Cardiac fibroblast (primary cell): ENCODE measurements at places on chromosomes 13 and 19.

DNA sequence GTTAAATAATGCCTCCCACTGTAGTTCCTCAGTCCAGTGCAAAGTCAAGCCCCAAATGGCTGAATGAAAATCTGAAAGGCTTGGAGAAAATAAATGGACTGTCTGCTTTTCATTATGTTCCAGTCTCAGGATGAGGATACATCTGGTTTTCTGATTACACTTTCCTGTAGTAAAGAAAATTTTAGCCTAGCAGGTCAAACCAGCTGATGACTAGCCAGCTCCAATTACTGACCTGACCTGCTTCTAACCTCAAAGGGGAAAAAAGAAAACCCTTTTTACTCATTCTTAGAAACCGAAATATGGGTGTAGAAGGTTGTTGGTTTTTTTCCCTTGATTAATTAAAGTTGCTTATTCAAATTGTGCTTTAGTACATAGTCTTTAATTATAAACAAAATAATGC is 418.4 kb downstream of the EFNB2 start:
- DNase-seq = no peak

- no peak for DNase-seq
Observed at GRCh38 chr13:44868397-44868796, 120.9 kb downstream of the NUFIP1 start.

GRCh38 chr13:79659121-79659521 is 178.2 kb downstream of the NDFIP2 start:
- peak; percentile 89 for DNase-seq

GRCh38 chr13:59774491-59774971 is 389.2 kb downstream of the DIAPH3 start:
- DNase-seq = peak; percentile 66

DNA sequence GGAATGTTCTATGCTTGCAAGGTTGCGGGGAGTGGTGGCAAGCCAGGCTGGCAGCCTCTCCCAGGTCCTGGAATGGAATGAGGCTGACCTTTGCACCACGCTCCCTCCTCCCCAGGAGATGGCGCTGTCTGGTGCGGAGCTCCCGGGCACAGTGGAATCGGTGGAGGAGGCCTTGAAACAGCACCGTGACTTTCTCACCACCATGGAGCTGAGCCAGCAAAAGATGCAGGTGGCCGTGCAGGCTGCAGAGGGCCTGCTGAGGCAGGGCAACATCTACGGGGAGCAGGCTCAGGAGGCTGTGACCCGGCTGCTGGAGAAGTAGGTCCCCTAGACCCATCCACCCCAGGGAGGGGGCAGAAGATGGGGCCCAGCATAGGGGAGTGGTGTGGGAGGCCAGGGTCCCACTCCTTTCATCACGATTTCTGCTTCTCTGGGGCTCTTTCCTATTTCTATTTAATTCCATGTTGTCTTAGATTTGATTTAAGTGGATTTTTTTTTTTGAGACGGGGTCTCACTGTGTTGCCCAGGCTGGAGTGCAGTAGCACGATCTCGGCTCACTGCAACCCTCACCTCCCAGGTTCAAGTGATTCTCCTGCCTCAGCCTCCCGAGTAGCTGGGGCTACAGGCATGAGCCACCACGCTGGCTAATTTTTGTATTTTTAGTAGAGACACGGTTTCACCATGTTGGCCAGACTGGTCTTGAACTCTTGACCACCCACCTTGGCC is 53.2 kb upstream of the SHKBP1 start:
- peak; percentile 71 for DNase-seq

- peak; percentile 48 for DNase-seq
Observed at GRCh38 chr13:100589178-100589725, 663 bp upstream of the GGACT start.

- peak; percentile 56 for DNase-seq
Observed at GRCh38 chr13:27036236-27036981, 135.2 kb downstream of the USP12 start.

DNA sequence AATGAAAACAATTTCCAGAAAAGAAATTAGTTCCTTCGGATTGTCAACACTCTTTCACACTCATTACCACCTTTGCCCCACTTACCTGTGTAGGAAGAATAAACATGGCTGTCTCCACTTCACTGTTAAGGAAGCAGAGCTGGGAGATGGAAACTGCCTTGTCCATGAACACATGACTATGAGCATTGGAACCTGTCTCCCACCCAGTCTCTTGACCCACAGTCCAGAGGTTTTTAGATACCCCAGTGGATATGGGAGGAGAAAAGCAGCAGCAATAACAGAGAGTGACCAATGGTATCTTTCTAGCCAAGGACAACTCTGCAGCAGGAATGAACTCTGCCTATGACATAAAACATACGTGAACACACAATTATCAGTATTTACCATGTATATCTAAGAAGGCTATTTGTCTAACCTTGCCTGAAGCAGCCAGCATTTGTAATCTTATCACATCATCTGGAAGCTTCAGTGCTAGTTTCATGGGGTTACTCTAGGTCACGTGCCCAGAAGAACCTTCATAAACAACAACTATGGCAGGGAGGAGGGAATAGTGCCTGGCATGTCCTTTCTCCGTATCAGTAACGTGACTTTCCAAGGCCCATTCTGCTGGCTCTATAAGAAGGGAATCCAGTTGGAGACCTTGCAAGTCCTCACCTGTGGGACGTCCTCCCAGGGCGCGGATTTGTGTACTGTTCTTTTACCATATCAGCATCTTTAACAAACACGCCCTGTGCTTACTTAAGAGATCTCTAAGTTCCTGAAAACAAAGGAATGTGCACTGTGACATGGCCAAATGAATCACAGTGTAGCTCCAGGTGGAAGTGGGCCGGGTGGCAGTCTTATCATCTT is 221.8 kb upstream of the UBL3 start:
- DNase-seq = no peak

DNA sequence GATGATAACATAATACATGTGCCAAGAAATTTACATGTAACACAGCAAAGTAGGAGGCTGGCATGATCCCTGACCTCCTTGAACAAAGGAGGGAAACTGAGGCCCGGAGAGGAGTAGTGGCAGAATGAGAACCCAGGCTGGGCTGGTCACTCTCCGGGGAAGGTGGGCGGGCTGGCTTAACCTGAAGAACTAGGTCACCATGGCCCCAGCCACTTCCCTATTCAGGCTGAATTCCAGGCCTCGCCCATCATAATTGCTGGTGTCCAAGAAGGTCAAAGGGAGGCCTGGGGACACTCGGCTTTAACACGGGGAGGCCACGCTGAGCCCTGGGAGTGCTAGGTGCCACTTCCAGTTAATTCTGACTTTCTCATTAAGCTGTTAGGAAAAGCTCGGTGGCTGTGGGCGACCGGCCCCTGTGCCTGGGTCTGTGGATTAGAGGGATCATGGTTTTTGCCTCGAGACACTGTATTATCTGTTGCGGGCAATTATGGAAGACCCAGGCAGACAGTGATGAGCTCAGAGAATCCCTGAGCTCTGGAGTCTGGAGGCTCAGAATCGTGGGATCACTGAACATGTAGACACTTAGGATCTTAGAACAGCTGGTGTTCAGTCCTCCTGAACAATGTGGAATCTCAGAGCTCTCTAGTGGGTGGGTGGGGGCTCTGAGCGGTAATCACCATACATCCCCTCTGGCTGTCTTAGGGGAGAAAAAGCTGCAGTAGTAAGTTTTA is 5.0 kb upstream of the TINCR start:
- no peak for DNase-seq

DNA sequence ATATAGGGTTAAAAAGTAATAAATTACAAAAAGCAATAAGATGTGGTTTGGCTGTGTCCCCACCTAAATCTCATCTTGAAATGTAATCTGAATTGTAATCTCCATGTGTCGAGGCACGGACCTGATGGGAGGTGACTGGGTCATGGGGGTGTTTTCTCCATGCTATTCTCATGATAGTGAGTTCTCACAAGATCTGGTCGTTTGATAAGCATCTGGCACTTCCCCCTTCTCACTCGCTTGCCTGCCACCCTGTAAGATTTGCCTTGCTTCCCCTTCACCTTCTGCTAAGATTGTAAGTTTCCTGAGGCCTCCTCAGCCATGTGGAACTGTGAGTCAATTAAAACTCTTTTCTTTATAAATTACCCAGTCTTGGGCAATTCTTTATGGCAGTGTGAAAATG is 577.4 kb downstream of the TBC1D4 start:
- no peak for DNase-seq

GRCh38 chr13:97276862-97277269 is 54.7 kb downstream of the MBNL2 start:
- DNase-seq = peak; percentile 31

DNA sequence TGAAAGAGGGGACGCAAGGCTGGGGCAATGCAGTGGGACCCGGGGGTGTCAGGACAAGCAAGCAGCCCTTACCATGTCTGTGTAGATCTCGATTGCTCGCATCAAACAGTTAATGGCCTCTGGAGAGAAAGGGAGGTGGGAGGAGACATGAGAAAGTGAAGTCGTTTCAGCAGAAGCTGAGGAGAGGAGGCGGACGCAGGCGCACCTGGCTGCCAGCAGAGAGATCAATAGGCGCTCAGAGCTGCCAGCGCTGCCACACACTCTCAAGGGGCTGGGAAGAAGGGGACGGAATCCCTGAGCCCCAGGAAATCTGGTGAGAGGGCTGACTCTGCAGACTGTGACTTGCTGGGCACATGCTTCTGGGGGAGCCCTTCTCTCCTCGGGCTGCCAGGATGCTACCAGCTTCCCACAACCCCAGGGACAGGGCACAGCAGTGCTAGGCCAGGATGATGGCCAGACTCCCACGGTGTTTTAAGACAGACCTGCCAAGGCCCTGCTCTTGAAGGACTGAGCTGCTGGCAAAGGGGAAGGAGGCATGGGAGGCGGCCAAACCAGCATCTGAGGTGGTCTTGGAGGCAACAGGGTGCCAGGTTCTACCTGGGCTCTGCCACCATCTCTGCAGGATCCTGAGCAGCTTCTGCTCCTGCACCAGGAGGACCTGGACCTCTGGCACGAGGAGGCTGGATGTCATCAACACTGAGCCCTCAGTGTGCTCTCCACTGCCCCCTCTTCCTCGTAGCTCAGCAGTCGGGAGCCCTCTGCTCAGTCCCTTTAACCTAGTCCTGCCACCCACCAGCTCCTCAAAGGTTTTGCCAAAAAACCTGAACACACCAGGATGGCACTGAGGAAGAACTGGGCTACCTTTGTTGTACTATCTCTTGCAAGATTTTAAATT is 11.7 kb upstream of the KPTN start:
- no peak for DNase-seq

DNA sequence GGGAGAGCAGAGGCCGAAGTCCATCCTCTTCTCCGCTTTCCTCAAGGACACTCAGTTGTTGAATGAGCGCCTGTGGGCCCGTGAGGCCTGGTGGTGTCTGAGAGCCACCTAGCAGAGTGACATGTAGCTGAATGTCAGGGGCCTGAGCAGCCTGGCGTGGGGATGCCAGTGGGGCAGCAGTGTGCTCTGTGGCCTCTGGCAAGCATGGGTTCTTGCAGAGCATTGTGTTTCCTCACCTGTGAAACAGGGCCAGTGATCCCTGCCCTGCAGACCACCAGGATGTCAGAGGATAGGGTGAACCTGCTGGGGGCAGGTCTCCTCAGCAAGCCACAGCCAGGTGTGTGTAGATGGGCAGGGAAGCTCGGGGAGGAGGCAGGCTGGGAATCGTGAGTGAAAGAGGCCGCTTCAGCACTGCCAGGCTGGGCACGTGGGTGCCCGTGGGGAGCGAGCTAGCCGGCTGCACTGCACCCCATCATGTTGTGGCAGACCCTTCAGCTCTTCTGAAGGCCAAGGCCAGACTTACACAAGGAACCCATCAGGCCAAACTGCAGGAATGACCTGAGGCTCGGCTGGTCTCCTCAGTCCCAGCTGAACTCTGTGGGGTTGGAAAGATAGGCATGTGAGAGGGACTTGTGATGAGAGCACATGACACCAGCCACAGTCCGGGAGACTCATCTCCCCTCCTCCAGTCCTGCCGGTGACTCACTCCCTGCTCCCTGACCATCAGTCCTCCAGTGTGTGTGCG is 5.0 kb downstream of the PPP1R37 start:
- peak; percentile 94 for DNase-seq

DNA sequence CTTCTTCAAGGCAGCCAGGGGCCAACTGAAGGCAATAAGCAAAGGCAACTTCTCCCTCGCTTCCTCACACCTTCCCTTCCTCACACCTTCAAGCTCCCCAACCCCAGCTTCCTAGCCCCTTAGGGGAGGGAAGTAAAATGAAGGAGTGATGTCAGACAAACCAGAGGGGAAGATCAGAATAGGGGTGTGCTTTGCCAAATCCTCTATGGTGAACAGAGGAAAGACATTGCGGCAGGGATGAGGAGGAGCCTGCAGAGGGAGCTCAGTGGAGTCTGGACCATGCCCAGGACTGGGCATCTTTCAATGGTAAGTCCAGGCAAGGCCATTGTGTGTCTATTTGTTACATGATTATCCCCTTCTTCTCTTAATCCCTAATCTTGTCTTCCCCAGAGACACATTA is 164.0 kb downstream of the TSHZ3 start:
- peak; percentile 1 for DNase-seq

DNA sequence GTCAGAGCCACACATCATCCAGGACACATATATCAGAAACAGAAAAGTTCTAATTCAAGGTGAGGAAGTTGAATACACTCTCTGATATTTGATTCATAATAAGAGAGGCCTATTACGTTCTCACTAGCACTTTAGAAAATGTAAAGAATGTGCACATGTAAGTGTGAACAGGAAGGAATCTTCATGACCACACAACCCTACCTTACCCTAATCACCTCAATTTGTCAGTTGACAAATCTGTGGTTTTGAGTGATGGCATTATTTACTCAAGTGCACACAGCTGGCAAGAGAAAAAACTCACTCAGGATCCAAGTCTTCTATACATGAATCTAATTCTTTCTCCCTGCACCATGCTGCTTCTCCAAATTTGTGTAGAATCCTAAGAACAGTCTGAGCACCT is 445.8 kb downstream of the SUCLA2 start:
- no peak for DNase-seq

- DNase-seq = peak; percentile 68
Observed at GRCh38 chr19:18894254-18895037, 1.5 kb downstream of the CERS1 start.

DNA sequence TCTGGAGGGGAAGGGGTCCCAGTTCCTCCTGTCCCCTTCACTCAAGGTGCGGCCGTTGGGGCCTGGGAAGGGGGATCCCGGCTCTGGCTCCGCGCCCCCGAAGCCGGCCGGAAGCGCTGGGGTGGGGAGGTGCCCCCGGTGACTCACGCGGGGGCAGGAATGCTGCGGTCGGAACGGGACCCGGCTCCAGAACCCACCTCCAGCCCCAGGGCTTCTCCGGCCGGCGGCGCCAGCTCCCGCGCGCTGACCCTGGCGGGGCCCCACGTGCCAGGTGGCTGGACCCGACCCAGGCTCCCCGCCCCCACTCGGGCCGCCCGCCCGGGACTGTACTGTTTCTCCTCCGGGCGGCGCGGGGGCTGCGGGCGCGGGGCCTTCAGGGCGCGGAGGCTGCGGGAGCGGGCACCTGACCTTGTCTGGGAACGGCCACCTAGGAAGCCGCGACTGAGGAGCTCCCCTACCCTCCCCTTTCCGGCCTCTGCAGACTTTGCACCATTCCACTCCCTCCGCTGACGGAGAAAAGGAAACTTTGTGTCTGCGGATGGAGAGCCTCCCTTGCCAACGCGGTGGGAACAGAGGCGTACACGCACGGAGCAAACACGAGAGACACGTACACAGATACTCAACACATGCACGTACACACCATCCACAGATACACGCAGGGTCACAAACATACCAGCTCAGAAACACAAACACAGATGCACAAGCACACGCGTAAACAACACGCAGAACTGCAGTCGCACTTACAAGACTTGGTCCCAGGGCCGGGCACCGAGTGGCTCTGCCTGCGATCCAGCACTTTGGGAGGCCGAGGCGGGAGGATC is 7.2 kb downstream of the AXL start:
- peak; percentile 82 for DNase-seq

- DNase-seq = peak; percentile 76
Observed at GRCh38 chr13:110421696-110422385, 114.8 kb downstream of the COL4A2 start.

- peak; percentile 68 for DNase-seq
Observed at GRCh38 chr19:4636151-4636717, 3.1 kb upstream of the TNFAIP8L1 start.
